ENCODE measurements at places on chromosomes 16 and 17.

DNA sequence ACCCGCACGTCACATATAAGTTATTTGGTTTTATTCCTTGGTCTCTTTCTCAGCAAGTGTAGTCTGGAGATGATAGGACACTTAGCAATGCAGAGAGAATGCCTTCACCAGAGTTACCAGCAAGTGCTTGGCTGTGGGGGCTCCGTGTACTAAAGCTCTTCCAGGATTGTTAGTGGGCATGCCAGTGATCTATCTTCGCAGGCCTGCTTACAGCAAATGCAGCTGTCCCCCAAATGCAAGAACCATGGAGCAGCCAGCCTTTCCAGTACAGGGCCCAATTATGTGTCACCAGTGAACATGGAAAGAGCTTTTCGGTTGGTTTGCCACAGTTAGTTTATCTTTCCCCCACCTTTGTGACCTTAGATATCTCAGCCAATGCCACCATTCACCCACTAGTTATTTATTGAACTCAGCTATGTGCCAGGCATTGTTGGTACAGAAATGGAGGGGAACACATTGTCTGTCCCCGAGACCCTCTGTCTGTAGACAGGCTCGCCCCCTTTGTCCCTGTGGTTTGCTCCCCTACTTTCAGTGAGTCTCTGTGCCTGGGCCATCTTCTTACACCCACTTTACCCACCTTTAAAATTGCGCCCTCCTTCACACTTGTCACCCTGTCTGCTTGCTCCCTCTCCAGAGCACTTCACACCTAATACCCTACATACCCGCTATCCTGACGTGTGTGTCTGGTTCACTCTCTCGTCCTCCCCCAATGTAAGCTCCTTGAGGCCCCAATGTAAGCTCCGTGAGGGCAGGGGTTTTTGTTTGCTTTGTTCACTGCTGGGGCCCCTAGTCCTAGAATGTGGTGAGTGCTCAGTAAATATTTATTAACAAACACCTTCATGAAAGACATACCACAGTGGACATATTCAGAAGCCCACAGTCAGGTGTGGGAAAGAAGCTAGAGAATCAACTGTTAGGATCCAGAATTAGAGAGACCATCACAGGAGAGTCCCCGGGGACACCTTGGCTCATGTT lies 13.3 kb downstream of the USP10 start:
- DNase-seq, result no peak

DNA sequence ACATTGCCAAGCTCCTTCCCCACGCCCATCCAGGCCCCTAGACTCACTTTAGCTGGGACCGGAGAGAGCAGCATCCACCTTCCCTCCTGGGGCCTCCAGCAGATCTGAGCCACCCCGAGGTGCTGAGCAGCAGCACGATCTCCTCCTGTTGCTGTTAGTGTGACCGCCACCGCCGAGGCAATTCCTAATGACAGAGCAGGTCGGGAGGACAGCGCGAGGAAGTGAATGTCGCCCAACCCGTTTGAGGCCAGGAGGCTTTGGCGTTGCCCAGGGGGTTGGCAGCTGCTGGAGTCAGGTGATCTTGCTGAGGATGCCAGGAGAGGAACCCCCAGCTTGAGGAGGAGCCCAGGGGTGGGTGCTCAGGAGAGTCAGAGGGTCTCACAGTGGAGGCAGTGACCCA lies at the start of gene RNF222:
Gene RNF222 (minus strand): TSS at position 192 of the 400 bp plus-strand sequence. CDS start 4,366 bp downstream, outside the sequence.
- DNase-seq, result no peak

DNA sequence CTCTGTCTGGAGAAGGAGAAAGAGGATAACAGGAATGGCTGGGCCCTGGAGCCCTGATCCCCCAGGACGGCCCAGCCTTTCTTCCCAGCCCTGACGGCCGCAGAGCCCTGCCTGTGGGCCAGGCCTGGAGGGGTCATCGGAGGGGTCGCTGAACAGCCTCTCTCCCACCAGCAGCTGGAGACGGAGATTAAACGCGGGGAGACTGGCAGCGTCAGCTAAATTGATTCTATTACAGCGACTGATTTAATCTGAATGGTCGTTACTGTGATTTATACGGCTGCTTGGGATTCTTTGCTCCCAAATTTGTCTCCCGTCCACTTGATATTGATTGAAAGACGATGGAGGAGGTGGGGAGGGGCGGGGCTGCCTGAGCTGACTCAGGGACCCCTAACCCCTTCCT lies 7.1 kb upstream of the CDH15 start:
- no peak for DNase-seq

- no peak for DNase-seq
These were observed 102.8 kb downstream of the FOXL1 start for GRCh38 chr16:86681031-86681756.

GRCh38 chr17:29581583-29582253 lies 7.7 kb downstream of the GIT1 start:
- DNase-seq, result no peak

DNA sequence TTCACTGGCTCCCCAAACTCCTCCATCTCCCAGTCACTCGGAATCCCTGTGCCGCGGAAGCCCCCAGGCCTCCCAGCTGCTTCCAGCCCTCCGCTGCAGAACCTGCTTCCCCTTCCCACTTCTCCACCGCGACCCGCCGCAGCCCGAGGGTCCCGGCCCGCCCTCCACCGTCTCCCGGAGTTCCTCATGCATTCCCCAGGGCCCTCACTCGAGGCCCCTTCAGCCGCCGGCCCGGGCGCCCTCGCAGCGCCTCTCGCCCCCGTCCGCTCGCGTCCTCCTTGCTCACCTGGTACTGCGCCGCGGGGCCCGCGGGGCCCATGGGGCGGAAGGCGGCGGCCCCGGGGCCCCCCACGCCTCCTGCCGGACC lies 329 bp downstream of the SMARCD2 start:
- DNase-seq, result no peak

DNA sequence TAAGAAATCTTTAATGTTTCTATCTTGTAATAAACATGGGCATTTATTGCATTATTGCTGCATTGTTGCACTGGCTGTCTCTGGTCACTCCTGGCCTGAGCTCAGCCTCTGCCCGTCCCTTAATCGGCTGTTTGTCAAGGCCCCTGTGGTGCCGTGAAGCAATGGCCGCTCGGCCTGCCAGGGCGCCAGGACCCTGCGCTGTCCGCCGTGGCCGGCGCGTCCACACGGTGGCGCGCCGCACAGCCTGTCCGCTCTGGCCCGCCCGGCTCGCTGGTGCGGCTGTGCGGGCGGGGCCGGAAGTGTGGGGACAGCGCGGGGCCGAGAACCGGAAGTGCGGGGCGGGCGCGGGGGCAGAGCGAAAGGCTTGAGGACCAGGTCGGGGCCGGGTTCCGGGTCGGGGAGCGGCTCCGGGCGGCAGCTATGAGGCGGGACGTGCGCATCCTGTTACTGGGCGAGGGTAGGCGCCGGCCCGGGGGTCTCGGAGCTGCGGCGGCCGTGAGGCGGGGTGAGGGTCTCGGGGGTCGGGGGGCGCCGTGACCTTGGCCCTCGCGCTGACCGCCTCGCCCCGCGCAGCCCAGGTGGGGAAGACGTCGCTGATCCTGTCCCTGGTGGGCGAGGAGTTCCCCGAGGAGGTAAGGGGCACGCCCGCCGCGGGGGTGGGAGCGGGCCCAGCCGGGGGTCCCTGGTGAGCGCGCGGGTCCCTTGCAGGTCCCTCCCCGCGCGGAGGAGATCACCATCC lies at the start of gene RHOT2:
Gene RHOT2 (plus strand): TSS at position 353 of the 739 bp plus-strand sequence. CDS start 68 bp downstream, at position 421.
- peak; percentile 72 for DNase-seq

- DNase-seq, result no peak
These were observed 89.3 kb upstream of the NKD1 start for GRCh38 chr16:50458667-50459495.

GRCh38 chr16:50372611-50373344 lies 4.0 kb upstream of the BRD7 start:
- no peak for DNase-seq

- DNase-seq, result no peak
These were observed 41.5 kb downstream of the RPTOR start for GRCh38 chr17:80585890-80586845.

- DNase-seq, result no peak
These were observed 73.7 kb downstream of the AKAP1 start for GRCh38 chr17:57158795-57159194.

GRCh38 chr17:17132746-17133145 lies 73.4 kb downstream of the PLD6 start:
- DNase-seq, result no peak

GRCh38 chr16:67227567-67227921 lies 614 bp downstream of the TMEM208 start:
- no peak for DNase-seq

DNA sequence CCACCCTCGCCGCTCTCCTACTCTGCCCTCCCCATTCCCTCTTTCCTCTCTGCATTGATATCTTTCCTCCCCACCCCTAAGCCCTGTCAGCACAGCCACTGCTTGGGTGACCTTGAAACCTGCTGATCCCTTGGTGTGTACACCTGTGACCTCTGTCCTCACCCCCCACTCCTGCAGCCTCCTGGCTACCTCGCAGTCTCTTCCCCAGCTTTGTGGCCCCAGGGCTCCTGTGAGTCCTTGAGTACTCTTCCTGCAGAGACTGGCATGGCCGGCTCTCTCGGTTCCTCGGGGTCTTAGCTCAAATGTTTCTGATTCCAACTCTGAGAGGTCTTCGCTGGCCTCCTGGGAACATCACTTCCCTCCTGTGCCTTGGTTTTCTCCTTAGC lies 31.7 kb downstream of the ADCY7 start:
- no peak for DNase-seq

- DNase-seq, result no peak
These were observed 124.1 kb downstream of the TRIM37 start for GRCh38 chr17:58982626-58983025.

DNA sequence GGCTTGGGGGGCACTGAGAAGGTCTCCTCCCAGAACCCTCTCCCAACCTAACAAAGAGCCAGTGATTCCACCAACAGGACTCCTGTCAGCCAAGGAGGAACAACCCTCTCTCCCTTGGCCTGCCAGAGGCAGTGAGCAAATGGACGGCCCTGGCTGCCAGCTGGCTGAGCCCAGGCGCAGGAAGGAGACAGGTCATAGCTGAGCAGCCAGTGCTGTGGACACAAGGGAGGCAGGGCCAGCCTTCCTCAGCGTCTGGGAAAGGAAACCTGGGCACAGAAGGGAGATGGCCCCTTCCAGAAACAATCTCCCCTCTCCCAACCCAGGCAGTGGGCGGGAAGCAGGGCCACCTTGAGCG lies 2.1 kb downstream of the MPO start:
- DNase-seq, result no peak

DNA sequence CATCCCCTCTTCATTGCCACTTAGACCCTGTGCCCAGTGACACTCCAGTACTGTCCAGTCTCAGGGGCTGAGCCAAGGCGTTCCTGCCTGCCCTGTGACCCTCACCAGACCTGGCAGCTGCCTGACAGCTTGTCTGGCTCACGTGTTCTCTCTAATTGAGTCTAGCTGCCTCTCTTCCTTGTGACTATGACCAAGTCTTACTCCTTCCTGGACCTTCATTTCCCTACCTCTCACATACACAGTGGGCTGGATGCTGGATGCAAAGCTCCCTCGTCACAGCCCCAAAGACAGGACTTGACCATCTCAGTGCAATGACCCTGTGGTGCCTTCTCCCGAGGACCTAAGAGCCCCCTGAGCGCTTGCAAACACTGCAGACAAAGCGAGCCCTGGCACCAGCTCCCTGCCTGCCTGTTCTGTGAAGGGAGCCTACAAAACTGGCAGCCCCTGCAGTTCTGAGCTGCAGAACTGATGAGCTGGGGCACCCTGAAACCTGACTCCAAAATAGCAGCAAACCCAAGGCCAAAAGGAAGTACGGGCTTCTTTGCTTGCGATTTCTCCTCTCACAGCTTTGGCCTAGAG lies 1.7 kb downstream of the DEXI start:
- no peak for DNase-seq

DNA sequence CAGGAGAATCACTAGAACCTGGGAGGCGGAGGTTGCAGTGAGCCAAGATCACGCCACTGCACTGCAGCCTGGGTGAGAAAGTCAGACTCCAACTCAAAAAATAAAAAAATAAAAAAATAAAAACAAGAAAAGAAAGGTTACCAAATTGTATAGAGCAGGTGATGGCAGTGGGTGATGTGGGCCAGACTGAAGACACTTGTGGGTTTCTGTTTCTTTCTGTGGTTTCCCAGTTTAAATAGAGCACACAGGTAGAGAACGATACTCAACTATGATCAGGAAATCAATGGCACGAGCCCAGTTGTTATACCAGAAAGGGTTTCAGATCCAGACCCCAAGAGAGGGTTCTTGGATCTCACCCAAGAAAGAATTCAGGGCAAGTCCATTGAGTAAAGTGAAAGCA lies 32.6 kb downstream of the NUBP1 start:
- DNase-seq, result no peak

DNA sequence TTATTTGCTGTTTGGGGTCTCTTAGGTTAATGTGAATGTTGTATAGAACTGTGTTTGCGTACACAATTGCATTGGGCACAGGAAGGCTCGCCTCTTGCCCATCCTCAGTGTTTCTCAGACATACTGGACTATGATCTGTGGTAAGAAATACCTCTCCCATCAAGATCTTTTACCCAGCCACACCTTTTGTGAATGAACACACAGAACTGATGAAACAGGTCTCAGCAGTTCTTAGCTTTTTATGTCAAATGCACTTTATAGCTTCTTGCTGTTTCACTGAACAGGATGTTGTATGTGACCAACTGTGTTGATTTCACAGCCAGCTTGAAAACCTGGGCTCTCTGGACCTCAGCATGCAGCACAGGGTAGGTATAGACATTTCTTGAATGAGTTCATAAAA lies 31.5 kb downstream of the HAPSTR1 start:
- DNase-seq, result no peak

DNA sequence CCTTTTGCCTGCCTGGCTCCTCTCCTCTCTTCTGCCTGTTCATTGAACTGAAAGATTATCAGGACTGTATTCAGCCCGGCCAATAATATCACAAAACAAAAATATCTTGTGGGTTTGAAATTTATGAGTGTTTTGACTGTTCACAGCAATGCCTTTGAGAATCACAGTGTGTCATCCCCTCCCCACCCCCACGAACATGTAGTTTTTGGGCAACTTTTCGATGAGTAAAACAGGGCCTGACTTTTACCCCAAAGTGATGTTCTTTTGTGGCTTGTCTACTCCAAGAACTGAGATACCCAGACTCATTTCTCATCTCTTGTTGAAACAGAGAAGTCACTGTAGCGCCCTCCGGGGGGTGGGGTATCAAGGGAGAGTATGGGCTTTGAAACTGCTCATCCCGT lies 675.7 kb downstream of the WWOX start:
- no peak for DNase-seq

DNA sequence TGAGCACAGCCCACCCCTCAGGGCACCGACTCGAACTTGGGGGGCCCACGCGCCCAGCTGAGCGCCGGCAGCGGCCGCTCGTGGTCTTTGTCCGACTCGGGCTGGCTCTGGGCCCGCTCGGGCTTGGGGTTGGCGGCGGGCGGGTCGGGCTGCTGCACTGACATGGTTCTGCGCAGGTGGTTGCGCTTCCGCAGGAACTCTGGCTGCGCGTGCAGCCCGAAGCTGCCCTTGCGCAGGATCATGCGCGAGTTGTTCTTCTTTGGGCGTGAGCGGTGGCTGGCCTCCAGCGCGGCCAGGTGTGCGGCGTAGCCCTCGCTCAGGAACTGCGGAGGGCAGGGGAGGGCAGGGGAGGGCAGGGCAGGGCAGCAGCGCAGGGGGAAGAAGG lies 11.1 kb downstream of the PIMREG start:
- DNase-seq, result no peak

- DNase-seq, result no peak
These were observed 7.6 kb upstream of the PHF12 start for GRCh38 chr17:28958820-28959455.
